ENCODE measurements at places on chromosomes 11 and 22. TPM values are rescaled to one million over a fixed set of nuclear protein-coding genes. Genes with fewer than 3 reads are reported as not detected.

XKR3 gene
- 0.17 TPM for total RNA-seq

TMEM191B gene
- not detected for total RNA-seq

UBQLNL gene
- total RNA-seq, result not detected

PDE2A gene
- total RNA-seq, result 0.58 TPM

SOX6 gene
- total RNA-seq, result 32.1 TPM

DEUP1 gene
- total RNA-seq, result not detected

KLHDC7B gene
- 1.4 TPM for total RNA-seq

NAP1L4 gene
- 184 TPM for total RNA-seq

RFPL1 gene
- not detected for total RNA-seq

UBXN1 gene
- total RNA-seq, result 143 TPM

ART1 gene
- total RNA-seq, result not detected

APOL6 gene
- total RNA-seq, result 6.3 TPM

DEFB131B gene
- not detected for total RNA-seq

DBX1 gene
- total RNA-seq, result not detected

KRTAP5-6 gene
- total RNA-seq, result not detected

TMEM184B gene
- total RNA-seq, result 45.6 TPM

GLB1L3 gene
- total RNA-seq, result 0.09 TPM

KDM4D gene
- total RNA-seq, result 3.0 TPM

ACTN3 gene
- total RNA-seq, result not detected

TENM4 gene
- total RNA-seq, result 0.68 TPM

NRXN2 gene
- total RNA-seq, result 6.1 TPM

SFI1 gene
- 61.1 TPM for total RNA-seq

SLC22A12 gene
- total RNA-seq, result not detected

ST14 gene
- 0.17 TPM for total RNA-seq

RELT gene
- total RNA-seq, result 20.9 TPM

KRTAP5-10 gene
- total RNA-seq, result not detected

MGAT3 gene
- 2.7 TPM for total RNA-seq

DCDC1 gene
- total RNA-seq, result 1.0 TPM

SLC6A5 gene
- not detected for total RNA-seq

MS4A6E gene
- not detected for total RNA-seq

CDCA5 gene
- total RNA-seq, result 119 TPM

ESAM gene
- total RNA-seq, result 1.5 TPM

OR4A16 gene
- 3.0 TPM for total RNA-seq

SAA1 gene
- 0.63 TPM for total RNA-seq

KLHL35 gene
- total RNA-seq, result 1.1 TPM

PARVG gene
- 14.7 TPM for total RNA-seq

All from A673 (cell line).